Sigmoid colon (tissue), 7 donors: ENCODE measurements at places on chromosomes 2 and 18. TPM values are rescaled to one million over a fixed set of nuclear protein-coding genes. Genes with fewer than 3 reads are reported as not detected.

DNA sequence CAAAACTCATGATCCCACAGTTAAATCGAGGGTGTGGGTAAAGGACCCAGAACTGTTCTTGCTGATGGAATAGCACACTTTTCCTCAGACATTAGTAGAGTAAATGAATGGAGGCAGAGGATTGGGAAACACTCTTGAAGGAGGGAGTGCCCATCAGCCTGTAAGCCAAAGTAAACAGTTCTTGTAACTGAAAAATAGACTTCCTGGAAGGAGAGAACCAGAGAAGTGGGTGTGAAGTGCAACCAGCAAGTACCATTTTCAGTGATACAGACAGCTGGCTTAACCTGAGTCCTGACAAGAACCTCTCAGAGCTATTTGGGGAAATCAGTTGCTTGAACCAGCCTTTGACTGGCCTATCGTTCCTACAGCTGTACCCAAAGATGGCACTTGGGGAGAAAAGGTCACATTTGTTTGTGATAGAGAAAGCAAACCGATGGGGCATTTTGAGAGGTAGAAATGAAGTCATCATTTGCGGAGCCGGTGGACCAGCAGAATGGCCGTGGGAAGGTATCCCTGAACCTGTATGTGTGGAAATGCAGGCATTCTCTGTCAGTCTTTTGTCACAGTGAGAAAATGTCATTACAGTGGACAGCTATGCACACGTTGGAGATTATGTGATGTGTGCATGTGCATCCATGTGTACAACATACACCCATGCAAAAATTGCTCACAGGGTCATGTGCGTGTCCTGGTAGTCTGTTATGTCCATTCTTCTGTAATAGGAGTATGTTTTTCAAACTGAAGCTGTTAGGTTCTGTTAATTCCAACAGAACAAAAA is 17.8 kb downstream of the CRIM1 start:
- no peaks in the 10 kb centered on the region for H3K36me3 ChIP-seq
- no peaks in the 10 kb centered on the region for H3K4me1 ChIP-seq
- H3K4me3 ChIP-seq: no peak overlapping the region
- peak overlapping the region; percentile 95 for H3K27ac ChIP-seq
- DNase-seq: no peak

GRCh38 chr2:67289921-67290371 is 107.2 kb upstream of the ETAA1 start:
- no peaks in the 10 kb centered on the region for H3K4me1 ChIP-seq
- H3K36me3 ChIP-seq: no peaks in the 10 kb centered on the region
- no peak overlapping the region for H3K4me3 ChIP-seq
- no peak for DNase-seq
- H3K27me3 ChIP-seq: no peaks in the 10 kb centered on the region
- no peak overlapping the region for H3K27ac ChIP-seq

DNA sequence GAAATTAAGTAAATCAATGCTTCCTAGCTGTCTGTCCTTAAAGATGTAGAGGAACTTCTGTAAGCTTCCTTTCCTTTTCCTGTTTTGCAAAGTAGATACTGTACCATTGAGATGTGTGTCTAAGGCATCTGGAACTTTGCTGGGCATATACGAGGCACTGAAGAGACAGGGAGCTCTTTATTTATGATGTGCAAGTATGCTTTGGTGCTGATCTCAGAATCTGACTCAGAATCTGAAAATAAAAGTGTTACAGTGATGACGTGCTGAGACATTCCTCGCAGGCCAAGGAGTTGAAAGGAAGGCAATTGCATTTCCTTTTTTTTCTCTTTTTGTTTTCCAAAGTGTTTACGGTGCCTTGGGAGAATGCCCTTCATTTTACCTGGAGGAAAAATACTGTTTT is 230.9 kb upstream of the RGPD4 start:
- H3K4me3 ChIP-seq: no peak overlapping the region
- peaks cover 13% of the 10 kb centered on the region for H3K4me1 ChIP-seq
- no peaks in the 10 kb centered on the region for H3K27me3 ChIP-seq
- no peaks in the 10 kb centered on the region for H3K36me3 ChIP-seq

- H3K27me3 ChIP-seq: peaks cover 14% of the 10 kb centered on the region
- H3K4me3 ChIP-seq: no peak overlapping the region
- H3K4me1 ChIP-seq: no peaks in the 10 kb centered on the region
- H3K36me3 ChIP-seq: no peaks in the 10 kb centered on the region
- H3K27ac ChIP-seq: no peak overlapping the region
- peak; percentile 42 for DNase-seq
Measured at GRCh38 chr2:240204431-240205276, 64.2 kb upstream of the OTOS start.

HOXD13 gene
- 48.9 TPM for total RNA-seq

DNA sequence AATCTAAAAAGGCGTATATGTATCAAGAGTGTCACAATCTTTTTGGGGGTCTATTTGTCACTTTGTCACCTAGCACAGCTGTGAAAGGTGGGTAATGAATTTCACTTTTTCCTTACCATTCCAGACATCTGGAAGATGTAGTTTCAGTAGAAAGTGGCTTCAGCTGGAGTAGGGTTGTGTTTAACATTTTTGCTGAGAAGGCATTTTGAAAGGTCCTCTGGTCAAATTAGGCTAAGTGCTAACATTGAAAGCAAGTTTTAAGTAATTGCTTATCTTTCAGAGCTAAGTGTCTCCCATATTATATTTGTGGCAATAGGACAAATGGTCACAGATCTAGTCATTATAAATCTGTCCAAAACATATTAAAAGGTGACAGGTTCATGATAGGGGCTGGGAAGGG is 542.1 kb upstream of the SPHKAP start:
- DNase-seq: no peak
- no peak overlapping the region for H3K4me3 ChIP-seq
- no peaks in the 10 kb centered on the region for H3K4me1 ChIP-seq
- H3K36me3 ChIP-seq: no peaks in the 10 kb centered on the region
- H3K27ac ChIP-seq: no peak overlapping the region
- no peaks in the 10 kb centered on the region for H3K27me3 ChIP-seq

SIGLEC15 gene
- 0.16 TPM for total RNA-seq

DNA sequence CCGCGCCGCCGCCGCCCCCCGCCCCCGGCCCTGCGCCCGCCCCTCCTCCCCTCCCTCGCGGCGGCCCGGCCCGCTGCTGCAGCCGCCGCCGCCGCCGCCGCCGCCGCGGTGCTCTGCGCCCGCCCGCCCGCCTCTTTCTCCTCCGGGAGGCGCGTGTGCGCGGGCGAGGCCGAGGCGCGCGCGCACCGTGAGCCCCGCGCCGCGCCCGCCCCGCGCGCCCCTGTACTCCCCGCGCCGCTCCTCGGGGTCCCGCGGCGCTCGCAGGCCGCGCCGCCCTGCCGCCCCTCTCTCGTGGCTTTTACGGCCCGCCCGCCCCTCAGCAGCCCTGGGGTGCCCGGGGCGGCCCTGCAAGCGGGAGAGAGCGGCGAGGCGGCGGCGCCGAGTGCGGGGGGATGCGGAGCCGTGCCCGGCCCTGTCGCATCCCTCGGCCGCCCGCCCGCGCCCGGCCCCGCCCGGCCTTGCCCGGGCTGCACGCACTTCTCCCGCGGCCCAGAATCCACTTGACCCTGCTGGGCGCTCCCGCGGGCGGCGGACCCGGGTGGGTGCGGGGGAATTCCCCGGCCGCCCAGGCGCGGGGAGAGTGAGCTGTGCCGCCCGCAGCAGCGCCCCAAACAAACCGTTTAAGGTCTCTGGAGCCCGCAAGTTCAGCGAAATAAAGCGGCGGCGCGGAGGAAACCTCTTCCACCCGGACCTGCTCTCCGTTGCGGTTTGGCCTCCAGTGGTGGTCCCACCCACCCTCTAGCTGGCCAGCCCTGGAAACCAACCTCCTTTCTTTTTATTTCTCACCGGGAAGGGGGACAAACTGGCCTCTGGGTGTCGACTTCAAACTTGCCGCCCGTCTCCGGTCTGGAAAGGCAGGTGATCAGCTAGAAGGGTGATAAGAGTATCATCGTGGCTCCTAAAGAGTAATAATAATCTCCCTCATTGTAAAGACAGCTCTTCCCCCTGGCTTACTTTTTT is 37.4 kb downstream of the AFF3 start:
- H3K27me3 ChIP-seq: no peaks in the 10 kb centered on the region
- peak overlapping the region; percentile 80 for H3K27ac ChIP-seq
- H3K36me3 ChIP-seq: no peaks in the 10 kb centered on the region
- peaks cover 26% of the 10 kb centered on the region for H3K4me1 ChIP-seq
- no peak for DNase-seq
- peak overlapping the region; percentile 65 for H3K4me3 ChIP-seq

DNA sequence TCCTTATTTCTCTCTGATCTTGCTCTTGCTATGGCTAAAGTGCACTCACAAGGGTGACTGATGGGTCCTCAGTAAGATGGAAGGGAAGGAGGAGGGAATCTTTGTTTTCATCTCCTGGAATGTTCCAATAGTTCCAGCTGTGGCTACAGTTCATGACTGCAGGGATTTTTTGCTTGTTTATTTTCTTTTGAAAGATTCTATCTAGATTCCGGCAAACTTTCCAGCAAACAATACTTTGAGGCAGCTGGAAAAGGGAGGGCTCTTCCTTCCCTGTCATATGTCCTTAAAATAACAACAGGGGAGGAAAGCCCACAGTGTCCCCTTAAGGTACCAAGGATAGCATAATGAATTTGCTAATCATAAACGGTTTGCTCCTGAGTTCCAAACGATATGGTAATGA is 111.3 kb upstream of the SLC14A2 start:
- no peak overlapping the region for H3K4me3 ChIP-seq
- H3K27me3 ChIP-seq: no peaks in the 10 kb centered on the region
- no peak for DNase-seq
- H3K4me1 ChIP-seq: no peaks in the 10 kb centered on the region
- no peak overlapping the region for H3K27ac ChIP-seq

UGT1A4 gene
- not detected for total RNA-seq

GRCh38 chr2:3254442-3254941 is 123.1 kb downstream of the EIPR1 start:
- no peak overlapping the region for H3K4me3 ChIP-seq
- H3K4me1 ChIP-seq: no peaks in the 10 kb centered on the region
- H3K27ac ChIP-seq: no peak overlapping the region
- H3K27me3 ChIP-seq: no peaks in the 10 kb centered on the region

GRCh38 chr2:221600388-221600787 is 28.3 kb upstream of the EPHA4 start:
- H3K27ac ChIP-seq: no peak overlapping the region
- no peak overlapping the region for H3K4me3 ChIP-seq
- no peaks in the 10 kb centered on the region for H3K36me3 ChIP-seq
- H3K4me1 ChIP-seq: no peaks in the 10 kb centered on the region

DNA sequence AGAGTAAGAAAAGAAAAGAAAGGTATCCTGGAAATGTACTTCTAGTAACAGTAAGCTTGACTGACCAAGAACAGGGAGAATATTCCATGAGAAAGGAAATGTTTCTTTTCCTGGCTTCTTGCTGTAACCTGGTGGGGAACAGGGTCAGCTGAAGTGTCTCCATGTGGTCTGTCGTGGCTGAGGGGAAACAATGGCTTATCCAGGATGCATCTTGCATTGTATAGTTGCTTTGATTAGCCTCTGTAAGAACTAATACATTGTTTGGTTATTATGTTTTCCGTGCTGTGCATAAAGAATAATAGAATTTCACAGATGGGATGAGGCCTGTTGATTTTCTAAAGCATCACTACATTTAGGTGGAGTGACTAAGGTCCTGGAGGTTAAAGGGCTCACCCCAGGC is 4.9 kb downstream of the CREG2 start:
- no peaks in the 10 kb centered on the region for H3K36me3 ChIP-seq
- no peak overlapping the region for H3K4me3 ChIP-seq
- peaks cover 12% of the 10 kb centered on the region for H3K4me1 ChIP-seq
- DNase-seq: no peak

DNA sequence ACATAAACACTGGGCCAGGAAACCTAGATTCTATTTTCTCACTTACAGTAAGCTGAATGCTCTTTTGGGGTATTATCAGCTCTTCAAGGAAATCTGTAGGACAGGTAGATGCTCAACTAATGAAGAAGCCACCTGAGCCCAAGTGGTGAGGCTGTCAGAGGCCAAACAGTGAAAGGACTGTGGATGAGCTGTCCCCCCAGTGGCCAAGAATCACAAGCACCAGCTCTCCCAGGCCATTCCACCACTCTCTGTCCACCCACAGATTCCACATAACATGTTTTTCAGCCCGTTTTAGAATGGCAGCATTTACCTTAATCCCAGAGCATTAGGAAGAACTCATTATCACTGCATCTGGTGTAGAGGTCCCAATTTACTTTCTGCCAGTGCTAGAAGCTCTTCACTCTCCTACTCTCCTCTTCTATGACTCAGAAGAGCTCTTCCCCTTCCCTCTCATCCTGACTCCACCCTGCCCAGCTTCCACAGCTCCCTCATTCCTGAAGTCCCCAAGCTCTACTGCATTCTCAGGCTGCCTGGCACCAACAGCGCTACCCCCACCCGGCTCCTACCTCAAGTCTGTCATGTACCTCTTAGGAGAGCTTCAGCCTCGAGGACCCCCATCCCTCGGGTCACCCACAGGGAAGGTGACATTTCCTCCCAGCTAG is 43.8 kb upstream of the GORASP2 start:
- H3K36me3 ChIP-seq: no peaks in the 10 kb centered on the region
- DNase-seq: no peak
- peaks cover 3% of the 10 kb centered on the region for H3K27me3 ChIP-seq
- no peak overlapping the region for H3K27ac ChIP-seq
- no peaks in the 10 kb centered on the region for H3K4me1 ChIP-seq
- no peak overlapping the region for H3K4me3 ChIP-seq
